GM03348 (cell line): ENCODE measurements at places on chromosomes 13 and 19.

DNA sequence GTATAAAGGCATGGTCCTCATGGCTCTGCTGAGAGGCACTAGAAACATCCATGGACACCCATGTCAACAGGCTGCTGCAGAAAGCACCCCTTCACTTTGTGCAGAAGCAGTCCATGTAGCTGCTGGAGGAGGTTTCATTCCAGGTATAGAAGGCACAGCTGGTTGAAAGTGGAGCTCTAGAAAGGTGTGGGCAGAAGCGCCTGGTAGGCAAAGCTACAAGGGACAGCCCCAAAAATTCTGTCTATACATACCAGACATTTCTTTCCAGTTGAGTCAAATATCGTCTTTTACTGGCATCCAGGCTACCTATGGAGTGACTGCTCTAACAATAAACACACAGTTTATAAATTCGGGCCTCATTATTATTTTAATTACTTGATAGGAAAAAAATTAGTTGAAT lies 129.3 kb downstream of the ENOX1 start:
- no peak for DNase-seq

DNA sequence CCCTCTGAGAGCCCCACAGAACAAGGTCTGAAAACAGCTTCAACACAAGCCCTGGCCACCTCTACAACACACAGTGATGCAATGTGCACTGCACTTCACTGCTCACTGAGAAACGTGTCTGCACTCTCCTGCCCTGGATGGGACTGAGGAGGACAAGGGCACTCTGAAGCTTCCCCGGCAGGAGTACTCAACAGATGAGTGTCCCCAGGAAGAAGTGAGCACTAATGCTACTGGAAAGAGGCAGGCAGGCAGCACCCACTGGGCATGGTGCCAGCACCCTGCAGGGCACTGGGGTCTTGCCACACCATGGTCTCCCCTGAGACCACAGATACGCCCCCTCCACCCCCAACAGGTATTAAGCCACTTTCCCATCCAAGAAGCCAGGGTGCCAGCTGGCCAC lies 17.7 kb upstream of the SLC35E1 start:
- no peak for DNase-seq

GRCh38 chr13:40495621-40496001 lies 170.8 kb downstream of the FOXO1 start:
- no peak for DNase-seq

DNA sequence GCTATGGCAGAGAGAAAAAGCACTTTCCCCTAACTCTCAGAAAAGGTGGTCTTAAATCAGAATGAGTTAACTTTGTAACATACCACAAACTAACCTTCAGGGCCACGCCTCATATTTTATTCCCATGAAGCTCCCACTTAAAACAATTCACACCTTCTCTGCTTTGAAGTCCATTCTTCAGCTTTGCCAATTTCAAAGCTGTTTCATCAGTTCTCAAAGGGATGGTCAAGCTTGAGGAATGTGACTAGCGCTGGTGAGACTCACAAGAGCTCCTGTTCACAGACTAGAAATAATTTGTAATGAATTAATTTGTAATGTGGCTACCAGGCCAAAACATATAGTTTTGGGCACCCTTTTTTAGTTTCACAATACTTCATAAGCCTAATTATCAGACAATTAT lies 68.2 kb downstream of the STK24 start:
- DNase-seq, result peak; percentile 35

- DNase-seq, result no peak
Observed at GRCh38 chr13:73876323-73876722, 257.9 kb downstream of the KLF12 start.

DNA sequence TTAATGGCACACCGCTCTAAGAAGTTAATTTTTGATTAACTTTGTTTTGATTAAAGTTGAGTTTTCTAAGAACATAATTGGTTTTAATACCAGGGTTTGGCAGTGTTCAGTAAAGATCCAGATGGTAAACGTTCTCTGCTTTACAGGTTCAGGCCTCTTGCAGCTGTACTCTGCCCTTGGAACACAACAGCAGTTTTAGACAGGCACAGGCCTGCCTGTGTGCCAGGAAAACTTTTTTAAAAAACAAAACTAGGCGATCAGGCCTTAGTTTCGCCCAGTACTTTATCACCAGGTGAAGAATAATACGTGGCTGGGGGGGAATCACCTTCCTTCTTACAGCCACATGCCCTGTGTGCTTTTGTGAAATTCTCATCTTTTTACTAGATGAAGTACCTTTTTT lies 38.0 kb upstream of the TEX29 start:
- DNase-seq, result no peak

- no peak for DNase-seq
Observed at GRCh38 chr19:5024282-5024681, 55.4 kb downstream of the KDM4B start.

- no peak for DNase-seq
Observed at GRCh38 chr13:39952249-39953233, 297.1 kb downstream of the COG6 start.

GRCh38 chr19:45409557-45409920 lies 3.1 kb downstream of the POLR1G start:
- DNase-seq, result no peak

GRCh38 chr13:43802511-43802910 lies 15.7 kb upstream of the ENOX1 start:
- DNase-seq, result no peak

DNA sequence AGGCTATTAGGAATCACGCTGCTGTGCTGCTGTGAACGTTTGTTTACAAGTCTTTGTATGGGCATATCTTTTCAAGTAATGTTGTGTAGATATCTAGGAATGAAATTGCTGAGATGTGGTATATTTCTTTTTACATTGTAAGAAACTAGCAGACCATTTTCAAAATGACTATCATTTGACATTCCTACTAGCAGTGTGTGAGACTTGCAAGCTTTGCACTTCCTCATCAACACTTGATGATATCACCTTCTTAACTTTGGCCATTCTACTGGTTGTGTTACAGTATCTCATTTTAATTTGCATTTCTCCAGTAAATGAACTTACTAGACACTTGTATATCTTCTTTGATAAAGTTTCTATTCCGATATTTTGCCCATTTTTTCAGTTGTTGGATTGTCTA lies 12.1 kb downstream of the METTL21C start:
- DNase-seq, result no peak

GRCh38 chr19:11365557-11366117 lies 8.8 kb upstream of the SWSAP1 start:
- no peak for DNase-seq

- no peak for DNase-seq
Observed at GRCh38 chr13:110578363-110578762, 16.8 kb upstream of the RAB20 start.

DNA sequence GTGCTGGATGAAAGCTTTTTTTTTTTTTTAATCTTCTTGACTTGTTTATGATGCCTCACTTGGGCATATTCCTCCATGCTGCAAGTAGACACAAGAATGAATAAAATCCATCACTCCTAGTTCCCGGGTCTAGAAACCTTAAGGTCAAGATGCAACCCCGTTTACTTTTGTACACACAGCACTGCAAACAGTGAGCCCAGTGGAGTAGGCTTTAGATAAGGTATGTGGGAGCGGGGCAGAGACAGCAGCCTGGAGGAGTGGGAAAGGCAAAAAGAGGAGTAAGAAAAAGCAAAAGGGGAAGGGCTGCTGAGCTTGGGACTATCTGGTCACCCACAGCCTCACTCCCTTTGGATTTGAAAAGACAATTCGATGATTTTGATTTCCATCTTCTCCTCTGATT lies 429.8 kb upstream of the ARGLU1 start:
- DNase-seq, result no peak

DNA sequence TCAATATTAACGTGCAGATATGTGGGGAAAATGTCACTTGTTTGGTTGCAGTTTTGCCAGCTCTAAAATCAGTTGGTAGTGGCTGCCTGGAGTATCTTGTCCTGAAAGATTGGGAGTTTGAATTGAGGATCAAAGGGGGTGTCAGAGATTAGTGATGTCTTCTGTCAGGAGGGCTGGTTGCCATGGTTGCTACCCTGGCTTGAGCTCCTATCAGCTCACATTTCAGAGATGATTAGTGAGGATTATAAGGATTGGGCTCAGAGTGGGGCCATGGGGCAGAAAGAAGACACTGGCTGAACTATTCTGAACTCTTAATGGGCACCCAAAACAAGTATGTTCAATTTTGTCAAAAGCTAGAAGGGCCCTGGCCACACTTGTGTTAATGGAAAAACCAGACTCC lies 95.5 kb upstream of the RNF113B start:
- DNase-seq, result no peak

- peak; percentile 40 for DNase-seq
Observed at GRCh38 chr19:6587093-6587820, 3.7 kb downstream of the CD70 start.

- DNase-seq, result no peak
Observed at GRCh38 chr19:31575846-31576335, 226.7 kb upstream of the TSHZ3 start.

GRCh38 chr13:87677496-87678371 lies 6.6 kb downstream of the SLITRK5 start:
- DNase-seq, result no peak

DNA sequence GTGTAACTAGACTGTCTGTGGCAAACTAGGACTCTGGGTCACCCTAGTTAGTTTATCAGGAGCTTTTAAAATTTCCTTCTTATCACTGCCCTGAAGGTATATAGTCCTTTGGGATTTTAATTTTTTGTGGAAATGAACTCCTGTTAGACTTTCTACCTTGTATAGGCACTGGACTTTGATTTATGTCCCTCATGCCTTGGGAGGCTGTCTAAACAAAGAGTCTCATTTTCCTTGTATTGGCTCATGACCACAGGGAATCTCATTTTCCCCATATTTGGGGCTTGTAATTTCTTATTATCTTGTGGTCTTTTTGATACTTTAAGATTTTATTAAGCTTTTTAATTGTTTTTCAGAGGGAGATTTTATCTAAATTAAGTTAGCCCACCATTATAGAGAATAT lies 21.4 kb downstream of the KCTD4 start:
- no peak for DNase-seq

- DNase-seq, result peak; percentile 53
Observed at GRCh38 chr19:1408300-1409203, 1.2 kb downstream of the DAZAP1 start.

DNA sequence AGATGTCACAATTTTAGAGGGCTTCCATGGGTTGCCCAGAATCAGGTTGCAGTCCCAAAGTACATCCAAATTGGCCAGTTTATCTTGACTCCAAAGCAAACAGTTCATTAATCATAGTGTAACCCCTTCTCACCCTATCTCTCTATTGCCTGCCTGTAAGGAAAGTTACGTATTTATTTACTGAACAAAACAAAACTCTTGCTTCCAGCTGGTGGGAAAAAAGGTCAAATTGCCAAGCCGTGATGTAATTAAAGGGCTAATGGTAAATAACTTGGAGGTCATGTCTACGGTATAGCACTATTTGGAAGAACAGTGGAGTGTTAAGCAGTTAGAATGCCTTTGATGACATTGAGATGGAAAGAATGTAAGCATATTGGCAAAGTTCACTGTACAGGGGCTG lies 214.0 kb downstream of the DLEU7 start:
- no peak for DNase-seq

DNA sequence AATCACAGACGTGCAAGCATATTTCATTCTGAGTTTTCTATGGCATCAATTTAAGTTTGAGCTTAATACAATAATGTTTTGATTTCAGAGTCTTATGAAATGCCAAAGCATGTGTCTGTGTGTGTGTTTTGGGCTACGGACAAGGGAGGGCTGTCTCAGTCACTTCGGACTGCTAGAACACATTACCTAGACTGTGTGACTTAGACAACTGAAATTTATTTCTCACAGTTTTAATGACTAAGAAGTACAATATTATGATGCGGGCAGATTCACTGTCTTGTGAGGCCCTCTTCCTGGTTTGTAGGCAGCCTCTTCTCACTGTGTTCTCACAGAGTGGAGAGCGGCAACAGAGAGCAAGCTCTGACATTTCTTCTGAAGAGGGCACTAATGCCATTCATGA lies 1202.0 kb downstream of the EFNB2 start:
- no peak for DNase-seq

DNA sequence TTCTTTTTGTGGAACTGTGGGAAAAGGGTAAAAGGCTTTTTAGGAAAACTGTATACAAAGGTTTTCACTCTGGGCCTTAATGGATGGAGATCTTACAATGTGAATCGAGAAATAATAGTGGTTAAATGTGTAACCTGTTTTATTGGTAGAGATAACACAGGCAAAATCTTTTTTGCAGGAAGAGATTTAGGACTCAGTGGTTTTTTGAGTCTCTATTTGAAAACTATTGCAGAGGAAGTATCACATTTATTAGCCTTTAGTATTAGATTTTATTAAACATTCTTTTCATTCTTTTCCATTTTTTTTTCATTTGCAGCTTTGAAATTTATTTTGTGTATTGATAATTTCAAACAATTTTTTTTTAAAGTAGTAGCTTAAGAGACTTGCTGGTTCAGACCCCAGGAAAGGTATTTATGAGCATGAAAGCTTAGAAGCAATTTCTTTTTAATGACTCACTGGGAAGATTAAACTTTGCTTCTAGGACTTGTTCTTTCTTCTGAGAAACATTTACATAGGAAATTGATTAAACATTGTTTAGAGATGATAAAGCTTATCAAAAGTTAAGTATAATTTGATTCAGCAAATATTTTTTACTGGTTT lies 10.5 kb downstream of the KLF5 start:
- DNase-seq, result no peak

- DNase-seq, result peak; percentile 5
Observed at GRCh38 chr13:83633746-83634145, 248.5 kb downstream of the SLITRK1 start.

- no peak for DNase-seq
Observed at GRCh38 chr19:45123440-45123850, 30.5 kb downstream of the PPP1R37 start.

GRCh38 chr13:110107568-110108347 lies 199.2 kb downstream of the COL4A1 start:
- no peak for DNase-seq

DNA sequence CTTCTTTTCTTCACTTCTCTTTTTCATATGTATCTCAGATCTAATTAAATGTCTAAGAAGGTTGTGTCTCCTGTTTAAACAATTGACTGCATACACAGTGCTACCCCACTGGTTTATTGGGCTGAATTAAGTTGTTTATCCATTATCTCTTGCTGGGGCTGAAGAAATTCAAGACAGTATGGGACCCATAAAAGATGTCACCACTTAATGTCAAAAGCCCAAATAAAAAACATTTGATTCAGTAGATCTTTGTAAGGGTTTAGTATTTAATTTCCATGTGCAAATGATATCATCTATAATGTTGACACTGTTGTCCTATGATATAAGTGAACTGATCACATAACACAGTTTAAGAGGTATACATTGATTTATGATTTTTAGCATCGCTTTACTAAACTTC lies 1431.9 kb upstream of the PCDH20 start:
- DNase-seq, result no peak

- no peak for DNase-seq
Observed at GRCh38 chr13:59690857-59691500, 472.7 kb downstream of the DIAPH3 start.

DNA sequence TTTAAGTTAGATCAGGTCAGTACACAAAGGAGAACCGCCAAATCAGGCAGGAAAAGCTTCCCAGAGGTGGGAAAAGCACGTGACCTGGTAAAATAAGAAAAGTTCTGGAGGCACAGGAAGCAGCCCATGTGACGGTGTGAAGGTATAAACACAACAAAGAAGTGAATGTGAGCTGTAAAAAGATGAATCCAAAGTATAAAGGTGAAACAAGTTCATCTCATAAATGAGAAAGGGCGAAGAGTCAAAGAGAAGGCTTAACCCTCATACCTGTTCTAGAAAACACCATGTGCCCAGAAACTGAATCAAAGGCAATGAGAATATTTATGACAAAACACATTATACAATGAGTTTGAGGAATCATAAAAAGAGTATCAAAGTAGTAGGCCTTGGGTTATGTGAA lies 47.0 kb downstream of the USP12 start:
- DNase-seq, result no peak

GRCh38 chr19:14333101-14333871 lies 48.0 kb upstream of the ADGRE5 start:
- peak; percentile 91 for DNase-seq

- peak; percentile 20 for DNase-seq
Observed at GRCh38 chr13:99655351-99656091, 154.2 kb downstream of the TM9SF2 start.
